ENCODE measurements at places on chromosomes 1 and 21.
A peak's percentile ranks its signal among the peaks of the same experiment; 100 is the strongest.

DNA sequence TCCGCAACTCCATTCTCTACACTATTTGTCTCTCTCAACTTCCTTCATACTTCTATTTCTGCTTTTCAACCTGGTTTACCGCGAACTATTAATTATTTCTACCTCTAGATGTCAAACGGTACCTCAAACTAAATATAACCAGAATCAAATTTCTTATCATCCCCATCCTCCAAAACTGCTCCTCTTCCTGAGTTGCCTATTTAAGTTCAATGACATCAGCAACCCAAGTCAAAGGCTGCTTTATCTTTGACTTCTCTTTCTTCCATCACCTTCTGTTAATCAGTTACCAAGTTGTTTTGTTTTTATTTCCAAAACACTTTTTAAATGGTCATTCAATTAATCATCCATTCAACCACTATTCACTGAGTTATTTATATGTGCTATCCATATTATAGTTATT lies 171.9 kb downstream of the COL24A1 start:
- no peak for DNase-seq

GRCh38 chr1:184034761-184035379 lies 2.7 kb downstream of the COLGALT2 start:
- no peak for DNase-seq

DNA sequence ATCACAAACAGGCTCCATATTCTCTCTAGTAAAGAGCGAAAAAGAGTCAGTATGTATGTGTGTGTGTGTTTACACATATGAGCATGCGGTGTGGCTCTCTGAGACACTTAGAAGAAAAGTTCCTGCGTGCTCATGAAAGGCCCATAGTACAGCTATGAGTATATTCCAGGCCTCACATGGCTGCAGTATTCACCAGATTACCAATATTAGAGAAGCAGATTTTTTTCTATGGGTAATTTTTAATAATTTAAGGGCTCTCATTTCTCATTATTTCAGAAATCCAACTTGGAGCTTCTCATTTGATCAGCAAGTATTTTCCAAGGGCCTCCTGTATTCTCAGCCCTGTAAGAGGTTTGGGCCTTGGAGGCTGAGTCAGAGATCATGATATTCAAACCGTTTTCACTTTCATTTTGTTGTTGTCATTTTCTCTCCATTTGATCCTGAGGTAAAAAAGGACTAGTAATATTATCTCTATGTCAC lies 232.9 kb upstream of the SGIP1 start:
- no peak for DNase-seq

GRCh38 chr1:193590102-193590501 lies 403.7 kb upstream of the B3GALT2 start:
- DNase-seq = no peak

- peak; percentile 43 for DNase-seq
These were observed 2.3 kb downstream of the COL9A2 start for GRCh38 chr1:40314721-40315238.

GRCh38 chr21:15430577-15430976 lies 299.2 kb upstream of the USP25 start:
- no peak for DNase-seq

DNA sequence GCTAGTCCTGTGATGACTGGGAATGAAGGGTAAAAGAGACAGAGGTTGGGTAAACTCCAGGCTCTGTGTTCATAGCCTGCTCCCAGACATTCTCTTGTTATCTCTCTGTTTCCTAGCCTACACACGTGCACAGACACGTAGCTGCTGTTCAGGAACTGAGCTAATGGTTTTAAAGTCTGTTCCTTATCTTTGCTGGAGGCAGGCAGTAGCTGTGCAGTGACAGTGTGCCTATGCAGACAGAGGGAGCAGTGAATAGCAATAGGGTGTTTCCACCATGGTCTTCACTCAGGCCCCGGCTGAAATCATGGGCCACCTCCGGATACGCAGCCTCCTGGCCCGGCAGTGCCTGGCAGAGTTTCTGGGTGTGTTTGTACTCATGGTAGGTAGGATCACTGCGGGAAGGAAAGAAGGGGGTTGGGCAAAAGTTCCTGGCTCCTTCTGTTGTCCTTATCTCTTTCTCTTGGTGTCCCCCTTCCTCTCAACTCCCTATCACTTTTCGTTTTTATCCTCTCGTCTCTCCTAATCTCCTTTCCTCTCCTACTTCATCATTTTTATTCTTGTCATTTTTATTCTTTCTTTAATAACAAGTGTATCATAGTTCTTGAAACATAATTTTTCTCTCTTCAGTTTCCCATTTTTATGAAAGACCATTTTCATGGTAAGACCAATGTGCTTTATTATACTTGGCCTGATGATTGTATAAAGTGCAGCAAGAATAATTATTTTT lies at the start of gene AQP10:
Gene AQP10 (plus strand): TSS at position 212 of the 727 bp plus-strand sequence. CDS start 63 bp downstream, at position 275.
- DNase-seq = no peak

GRCh38 chr1:156368889-156369684 lies at the start of gene RHBG:
TSS of gene RHBG (plus strand) at chr1:156369211. CDS start at chr1:156369250, 39 bp downstream.
- DNase-seq = peak; percentile 61

- no peak for DNase-seq
These were observed 56.0 kb upstream of the COX20 start for GRCh38 chr1:244779410-244779809.

DNA sequence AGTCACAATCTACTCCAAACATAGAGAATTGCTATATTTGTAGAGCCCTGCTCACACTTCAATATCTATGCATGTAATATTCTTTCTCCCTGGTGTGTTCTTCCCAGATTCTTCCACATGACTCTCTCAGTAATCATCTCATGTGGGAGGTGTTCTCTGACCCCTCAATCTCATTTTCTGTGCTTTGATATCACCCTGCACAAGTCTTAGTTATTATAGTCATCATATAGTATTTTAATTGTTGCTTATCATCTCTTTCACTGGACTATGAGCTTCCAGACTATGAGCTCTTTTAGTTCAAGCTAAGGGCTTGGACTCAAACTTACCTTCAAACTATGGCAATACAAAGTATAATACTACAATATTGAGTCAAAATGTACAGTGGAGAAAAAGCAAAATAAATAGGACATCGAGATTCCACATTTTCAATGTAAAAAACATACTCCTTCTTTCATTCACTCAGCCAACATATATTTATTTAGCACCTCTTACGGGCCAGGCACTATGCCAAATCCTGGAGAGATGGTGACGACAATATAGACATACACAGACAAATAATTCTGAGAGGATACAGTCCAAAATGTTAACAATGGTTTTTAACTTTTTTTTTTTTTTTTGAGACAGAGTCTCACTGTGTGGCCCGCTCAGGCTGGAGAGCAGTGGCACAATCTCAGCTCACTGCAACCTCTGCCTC lies 12.7 kb downstream of the TESK2 start:
- no peak for DNase-seq

DNA sequence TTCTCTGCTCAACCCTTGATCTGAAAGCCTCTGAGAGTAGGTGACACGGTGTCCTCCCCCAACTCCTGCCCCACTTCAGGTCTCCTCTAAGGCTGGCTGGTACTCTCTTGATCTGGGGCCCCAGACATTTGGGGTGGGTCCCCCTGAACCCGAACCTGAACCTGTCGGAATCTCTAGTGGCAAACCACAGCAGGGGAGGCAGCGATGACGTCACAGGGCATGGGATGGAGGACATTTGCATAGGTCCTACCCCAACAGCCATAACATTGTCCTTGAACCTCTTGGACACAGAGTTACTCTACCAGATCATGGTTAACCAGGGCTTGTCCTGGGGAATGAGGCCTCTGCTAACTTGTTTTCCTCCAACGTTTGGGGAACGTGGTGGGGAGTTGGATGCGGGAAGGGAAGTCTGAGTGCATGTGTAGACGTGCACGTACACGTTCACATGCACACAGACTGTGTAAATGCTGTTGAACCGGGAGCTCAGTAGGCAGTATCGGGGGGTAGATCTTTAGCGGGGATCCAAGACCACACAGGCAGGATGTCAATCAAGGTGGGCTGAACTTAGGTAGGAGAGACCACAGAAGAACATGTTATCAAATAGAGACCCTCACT lies 32.4 kb downstream of the CITED4 start:
- no peak for DNase-seq

GRCh38 chr1:46171871-46172270 lies 3.0 kb upstream of the TSPAN1 start:
- DNase-seq = peak; percentile 88

GRCh38 chr1:13677896-13678295 lies 22.1 kb upstream of the PRDM2 start:
- no peak for DNase-seq

GRCh38 chr1:154955039-154955717 lies 721 bp downstream of the PBXIP1 start:
- no peak for DNase-seq

DNA sequence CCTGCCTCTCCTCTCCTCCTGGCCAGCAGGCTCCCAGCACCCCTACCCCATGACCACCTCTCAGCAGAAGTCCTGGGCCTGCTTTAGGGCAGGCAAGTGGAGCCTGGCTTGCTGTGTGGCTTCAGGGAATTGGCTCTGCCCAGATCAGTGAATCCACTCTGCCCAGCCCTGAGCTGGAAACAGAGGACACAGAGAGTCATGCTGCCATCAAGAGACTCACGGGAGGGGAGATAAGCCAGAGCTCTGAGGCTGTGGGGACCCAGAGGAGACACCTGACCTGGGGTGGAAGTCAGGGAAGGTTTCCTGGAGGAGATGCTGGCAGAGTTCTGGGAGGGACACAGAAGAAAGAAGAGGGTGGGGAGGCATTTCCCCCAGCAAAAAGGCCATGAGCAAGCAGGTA lies 54.2 kb downstream of the GLIS1 start:
- DNase-seq = no peak

DNA sequence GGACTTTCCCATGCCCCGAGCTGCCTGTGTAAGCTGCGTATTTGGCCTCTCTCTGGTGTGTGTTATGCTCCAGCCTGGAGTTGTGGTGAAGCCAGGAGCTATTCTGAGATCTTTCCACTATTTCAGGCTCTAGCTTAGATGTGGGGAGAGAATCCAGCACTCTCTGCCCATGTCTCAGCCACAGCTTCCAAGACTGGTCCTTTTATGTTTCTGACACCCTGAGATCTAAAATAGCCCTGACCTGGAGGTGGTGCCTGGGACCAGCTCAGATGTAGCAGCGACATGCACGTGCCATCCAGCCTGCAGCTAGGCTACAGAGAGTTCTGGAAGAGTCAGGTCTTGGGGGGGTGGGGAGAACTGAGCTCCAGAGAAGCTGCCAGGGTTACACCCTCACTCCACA lies 76.5 kb downstream of the TENT5C start:
- DNase-seq = no peak

- no peak for DNase-seq
These were observed 653 bp downstream of the FNDC10 start for GRCh38 chr1:1599030-1599934.

GRCh38 chr1:83583351-83584014 lies 415.4 kb downstream of the TTLL7 start:
- no peak for DNase-seq

GRCh38 chr1:47669081-47669585 lies 231.3 kb downstream of the FOXD2 start:
- peak; percentile 24 for DNase-seq

DNA sequence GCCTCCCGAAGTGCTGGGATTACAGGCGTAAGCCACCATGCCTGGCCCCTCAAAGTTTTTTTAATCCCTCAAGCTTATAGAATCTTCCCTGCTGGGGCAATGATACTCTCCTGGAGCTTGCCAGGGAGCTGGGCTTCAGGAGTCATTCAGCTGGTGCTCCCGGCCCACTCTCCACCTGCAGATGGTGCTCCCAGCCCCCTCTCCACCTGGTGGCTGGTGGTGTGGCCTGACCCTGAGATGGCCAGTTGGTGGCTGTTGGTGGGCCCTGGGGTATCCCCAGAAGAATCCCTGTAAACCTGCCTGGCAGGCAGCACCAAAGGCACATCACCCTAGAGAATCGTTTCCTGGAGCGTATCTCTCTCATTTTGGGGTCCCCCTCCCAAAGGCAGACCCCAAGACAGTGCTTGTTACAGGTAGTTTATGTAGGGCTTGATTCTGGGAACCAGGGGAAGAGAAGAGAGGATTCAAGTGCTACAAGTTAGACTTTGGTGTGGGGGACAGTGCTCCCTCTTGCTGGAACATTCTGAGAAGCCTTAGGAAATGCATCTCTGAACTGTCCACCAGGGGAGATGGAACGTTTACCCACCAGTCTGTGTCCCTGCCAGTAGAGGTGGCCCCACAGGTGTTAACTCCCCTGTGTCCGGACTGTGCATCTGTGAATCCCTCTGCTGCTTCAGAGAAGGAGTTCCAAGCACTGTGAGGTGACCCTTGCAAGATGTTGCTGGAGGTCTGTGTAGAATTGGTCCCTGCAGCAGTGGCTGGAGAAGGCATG lies 29.1 kb upstream of the ACTL8 start:
- DNase-seq = no peak

DNA sequence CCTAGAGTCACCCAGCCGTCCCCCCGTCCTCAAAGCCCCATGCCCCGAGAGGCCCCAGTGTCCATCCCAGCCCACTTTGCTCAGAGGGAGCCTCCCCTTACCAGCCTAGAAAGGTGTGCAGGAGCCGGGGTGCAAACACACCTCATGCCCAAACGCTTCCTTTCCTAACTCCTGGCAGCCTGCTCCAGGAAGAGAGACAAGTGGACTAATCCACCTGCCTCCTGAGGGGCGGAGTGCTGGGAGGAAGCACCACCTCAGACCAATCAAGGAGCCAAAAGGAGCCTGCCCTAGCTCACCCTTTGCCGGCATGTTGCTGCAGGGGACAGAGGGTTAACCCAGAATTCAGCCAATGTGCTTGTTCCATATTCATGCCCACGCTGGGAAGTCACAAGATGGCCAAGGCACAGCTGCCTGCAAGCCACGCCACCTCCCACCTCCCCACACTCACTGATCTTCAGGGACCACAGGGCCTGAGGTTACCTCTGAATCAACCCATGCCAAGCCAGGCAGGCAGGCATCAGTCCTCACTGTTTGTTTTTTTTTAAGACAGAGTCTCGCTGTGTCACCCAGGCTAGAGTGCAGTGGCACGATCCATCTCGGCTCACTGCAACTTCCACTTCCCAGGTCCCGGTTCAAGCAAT lies 27.8 kb downstream of the PLEKHA6 start:
- DNase-seq = peak; percentile 63

DNA sequence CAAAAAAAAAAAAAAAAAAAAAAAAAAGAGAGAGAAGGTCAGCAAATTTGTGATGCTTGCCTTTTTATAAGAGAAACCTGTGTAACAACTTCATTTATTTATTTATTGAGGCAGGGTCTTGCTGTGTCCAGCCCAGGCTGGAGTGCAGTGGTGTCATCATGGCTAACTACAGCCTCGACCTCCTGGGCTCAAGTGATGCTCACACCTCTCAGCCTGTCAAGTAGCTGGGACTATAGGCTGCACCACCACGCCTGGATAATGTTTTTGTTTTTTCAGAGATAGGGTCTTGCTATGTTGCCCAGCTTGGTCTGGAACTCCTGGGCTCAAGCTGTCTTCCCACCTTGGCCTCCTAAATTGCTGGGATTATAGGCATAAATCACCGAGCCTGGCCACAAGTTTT lies 42.4 kb downstream of the DHCR24 start:
- peak; percentile 10 for DNase-seq

GRCh38 chr1:119729044-119729443 lies 17.3 kb downstream of the PHGDH start:
- no peak for DNase-seq

Data from ureter (tissue), 1 donor.